Adipocyte (in vitro differentiated cells): ENCODE measurements at places on chromosomes 3 and 15.

DNA sequence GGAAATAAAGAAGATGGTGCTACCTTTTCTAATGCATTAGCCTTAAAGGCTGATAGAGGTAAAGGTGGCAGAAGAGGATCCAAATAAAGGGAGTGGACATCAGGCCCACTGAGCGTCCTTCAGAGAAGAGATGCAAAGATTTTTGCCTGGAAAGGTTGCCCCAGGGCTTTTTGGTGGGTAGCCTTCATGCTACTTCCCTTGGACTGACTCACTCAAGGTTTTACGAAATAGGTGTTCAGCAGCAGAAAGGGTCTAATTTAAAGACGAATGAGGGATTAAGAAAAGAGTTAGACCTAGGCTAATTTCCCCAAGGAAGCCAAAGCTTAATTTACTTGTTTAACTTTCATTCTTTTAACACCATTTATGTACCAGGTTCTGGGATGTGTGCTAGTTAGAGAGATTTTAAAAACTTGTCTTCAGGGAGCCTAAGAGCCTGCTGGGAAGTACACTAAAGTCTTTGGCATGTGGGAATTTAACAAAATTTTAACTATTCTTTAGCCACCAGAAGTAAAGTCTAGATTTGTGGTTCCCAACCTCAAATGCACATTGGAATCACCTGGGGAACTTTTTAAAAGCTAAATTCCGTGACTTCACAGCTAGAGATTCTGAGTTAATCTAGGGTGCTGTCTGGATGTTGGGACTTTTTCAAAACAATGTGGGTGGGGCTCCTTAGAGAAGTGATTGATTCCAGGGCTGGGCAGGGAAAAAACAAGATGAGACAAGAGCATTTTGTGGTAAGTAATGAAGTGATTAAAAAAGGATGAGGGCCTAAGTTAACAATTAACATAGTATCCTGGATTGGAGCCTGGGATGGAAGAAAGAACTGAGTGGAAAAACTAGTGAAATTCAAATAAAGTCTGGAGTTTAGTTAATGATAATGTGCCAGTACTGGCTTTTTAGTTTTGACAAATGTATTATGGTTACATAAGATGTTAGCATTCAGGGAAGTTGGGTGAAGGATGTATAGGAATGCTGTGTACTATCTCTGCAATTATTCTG is 3.4 kb downstream of the IL20RB start:
- DNase-seq: peak; percentile 86

- no peak for DNase-seq
Measured at GRCh38 chr3:100063929-100064461, 50.3 kb downstream of the FILIP1L start.

- DNase-seq: peak; percentile 11
Measured at GRCh38 chr3:32632533-32633265, 52.3 kb upstream of the CNOT10 start.

DNA sequence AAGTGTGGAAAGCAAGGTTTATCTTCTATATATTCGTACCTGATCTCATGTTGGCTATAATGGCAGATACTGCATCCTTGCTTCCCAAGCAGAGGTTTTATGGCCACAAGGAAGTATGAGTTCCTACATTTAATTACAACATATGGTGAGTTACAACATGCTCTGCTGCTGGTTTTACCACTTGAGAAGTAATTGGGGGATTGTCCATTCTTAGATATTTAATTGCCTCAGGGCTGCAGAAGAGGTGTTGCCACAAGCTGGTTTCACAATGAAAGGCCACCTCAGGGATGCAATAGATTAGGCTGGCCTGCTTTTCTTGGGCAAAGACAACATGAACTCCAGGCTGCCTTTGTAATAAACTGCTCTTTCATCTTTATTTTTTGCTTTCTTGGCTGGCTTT is 48.6 kb downstream of the RAP2B start:
- DNase-seq: peak; percentile 66

DNA sequence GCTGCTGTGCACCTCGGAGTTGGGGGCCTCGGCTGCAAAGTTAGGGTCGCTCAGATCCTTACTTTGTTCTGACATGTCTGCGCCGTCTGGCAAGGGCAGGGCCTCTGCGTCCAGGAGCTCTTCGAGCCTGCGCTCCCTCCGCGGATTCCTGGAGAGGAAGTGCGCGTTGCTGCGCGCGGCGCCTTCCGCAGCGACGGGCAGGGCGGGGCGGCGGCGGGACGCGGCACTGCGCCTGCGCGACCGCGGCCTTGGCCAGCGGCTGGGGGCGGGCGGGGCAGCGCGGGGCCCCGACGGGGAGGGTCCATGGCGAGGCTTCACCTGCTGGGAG is at the start of gene NDN:
TSS of gene NDN (minus strand) at position 163 of the 328 bp plus-strand sequence. CDS start at position 75, 88 bp downstream.
- peak; percentile 31 for DNase-seq

GRCh38 chr3:37974121-37975083 is 16.2 kb upstream of the VILL start:
- DNase-seq: peak; percentile 65

- peak; percentile 11 for DNase-seq
Measured at GRCh38 chr3:159499031-159499793, 489.4 kb upstream of the IL12A start.

DNA sequence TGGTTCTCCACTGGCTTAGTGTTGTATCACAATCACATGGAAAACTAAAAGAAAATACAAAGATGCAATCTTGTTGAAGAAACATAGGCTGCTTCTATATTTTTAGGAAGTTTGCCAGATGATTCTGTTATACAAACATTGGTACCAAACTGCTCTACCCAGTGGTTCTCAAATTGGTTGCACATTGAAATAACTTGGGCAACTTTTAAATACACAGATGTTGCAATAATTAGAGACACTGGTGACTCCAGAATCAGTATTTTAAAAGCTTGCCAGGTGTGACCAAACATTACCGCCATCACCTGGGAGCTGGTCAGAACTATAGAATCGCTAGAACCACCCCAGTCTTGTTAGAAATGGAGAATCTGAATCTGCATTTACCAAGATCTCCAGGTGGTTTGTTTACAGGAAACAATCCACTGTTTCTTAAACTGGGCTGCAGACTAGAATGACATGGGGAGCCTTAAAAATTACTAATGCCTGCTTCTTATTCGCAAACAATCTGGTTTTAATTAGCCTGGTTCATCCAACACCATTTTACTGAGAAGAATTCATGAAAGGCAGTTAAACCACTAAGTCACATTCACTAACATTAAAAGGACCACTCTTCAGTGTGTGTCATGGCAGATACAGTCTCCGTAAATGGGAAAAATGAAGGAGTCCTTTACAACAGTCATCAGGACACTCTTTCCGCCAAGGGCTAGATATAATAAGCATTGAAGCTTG is 76.5 kb downstream of the ACAP2 start:
- peak; percentile 79 for DNase-seq

GRCh38 chr3:62604751-62605351 is 231.5 kb upstream of the FEZF2 start:
- DNase-seq: no peak

- no peak for DNase-seq
Measured at GRCh38 chr3:71562938-71563337, 20.6 kb downstream of the FOXP1 start.

DNA sequence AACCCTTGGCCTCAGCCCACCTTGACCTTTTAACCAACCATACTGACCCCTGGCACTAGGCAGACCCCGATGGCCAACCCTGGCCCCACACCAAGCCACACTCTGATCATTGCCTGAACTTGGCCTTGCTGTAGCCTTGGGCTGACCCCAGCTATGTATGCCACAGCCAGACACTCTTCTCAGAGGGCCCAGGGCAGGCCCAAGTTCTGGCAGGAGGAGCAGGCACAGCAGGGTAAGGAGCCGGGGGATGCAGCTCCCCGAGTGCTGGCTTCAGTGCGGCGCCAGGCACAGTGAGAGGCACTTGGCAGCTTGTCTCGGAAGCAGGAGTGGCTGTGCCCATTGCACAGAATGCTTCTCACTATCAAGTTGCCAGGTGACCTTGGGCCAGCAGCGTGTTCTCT is 22.3 kb downstream of the PRR20G start:
- DNase-seq: no peak

GRCh38 chr15:45378913-45379262 is 544 bp upstream of the GATM start:
- DNase-seq: no peak

- peak; percentile 48 for DNase-seq
Measured at GRCh38 chr15:91473894-91474545, 374.0 kb downstream of the SV2B start.

GRCh38 chr3:32815841-32816438 is 1.9 kb upstream of the TRIM71 start:
- no peak for DNase-seq

DNA sequence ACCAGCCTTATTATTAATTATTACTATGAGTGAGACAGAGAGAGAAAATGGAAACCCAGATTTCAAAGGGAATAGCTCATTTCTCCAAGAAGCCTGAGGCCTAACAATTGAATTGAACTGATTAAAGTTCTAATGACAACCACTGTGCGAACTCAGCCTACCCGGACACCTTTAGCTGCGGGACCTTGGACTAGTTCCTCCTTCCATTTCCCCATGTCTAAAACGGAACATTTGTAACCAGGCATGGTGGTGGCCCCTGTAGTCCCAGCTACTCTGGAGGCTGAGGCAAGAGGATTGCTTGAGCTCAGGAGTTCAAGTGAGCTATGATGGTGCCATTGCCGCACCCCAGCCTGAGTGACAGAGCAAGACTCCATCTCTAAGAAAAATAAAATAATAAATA is 16.4 kb upstream of the RTP2 start:
- no peak for DNase-seq

DNA sequence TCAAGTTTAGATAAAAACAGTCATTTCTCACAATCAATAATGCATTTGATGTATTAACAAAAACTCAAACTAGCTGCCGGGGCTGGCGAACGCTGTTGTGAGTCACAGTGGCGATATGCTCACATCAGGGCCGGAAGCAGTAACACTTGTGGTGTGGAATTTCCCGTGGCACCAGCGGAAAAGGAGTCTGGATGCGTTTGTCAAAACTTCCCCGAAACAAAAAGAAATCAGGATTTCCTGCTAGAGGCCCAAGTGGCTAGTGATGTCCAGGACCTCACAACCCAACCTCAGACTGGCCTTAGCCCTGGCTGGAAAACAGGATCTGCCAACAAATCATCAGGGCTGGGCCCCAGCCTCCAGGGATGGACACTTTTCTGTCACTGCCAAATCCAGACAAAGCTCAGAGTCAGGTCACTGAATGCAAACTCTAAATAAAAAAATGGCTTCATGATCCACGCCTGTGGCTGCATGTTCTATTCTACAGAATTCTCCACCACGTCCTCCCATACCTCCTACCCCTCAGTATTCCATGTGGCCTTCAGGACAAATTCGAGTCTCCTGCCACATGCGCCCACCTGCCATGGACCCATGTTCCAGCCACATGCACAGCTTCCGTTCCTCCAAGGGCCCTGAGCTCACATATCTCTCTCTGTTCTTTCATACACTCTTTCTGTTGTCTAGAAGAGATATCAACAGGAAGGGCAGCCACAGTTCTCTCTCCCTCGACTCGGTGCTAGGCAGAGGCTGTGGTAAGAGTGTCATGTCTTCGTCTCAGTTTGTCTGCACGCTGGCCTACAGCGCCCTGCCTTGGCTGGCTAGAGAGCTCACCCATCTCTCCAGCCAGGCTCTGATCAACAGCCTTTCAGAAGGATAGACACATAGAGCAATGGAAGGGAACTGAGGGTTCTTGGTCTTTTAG is 35.4 kb downstream of the EHD4 start:
- DNase-seq: no peak

GRCh38 chr3:105957722-105958121 is 88.9 kb upstream of the CBLB start:
- peak; percentile 61 for DNase-seq

- no peak for DNase-seq
Measured at GRCh38 chr3:151062611-151063010, 22.9 kb upstream of the MED12L start.

- DNase-seq: no peak
Measured at GRCh38 chr3:141858312-141858711, 18.1 kb upstream of the ATP1B3 start.

- DNase-seq: no peak
Measured at GRCh38 chr3:154496978-154497377, 67.0 kb upstream of the GPR149 start.

- DNase-seq: no peak
Measured at GRCh38 chr3:53145713-53146080, 15.3 kb upstream of the PRKCD start.

DNA sequence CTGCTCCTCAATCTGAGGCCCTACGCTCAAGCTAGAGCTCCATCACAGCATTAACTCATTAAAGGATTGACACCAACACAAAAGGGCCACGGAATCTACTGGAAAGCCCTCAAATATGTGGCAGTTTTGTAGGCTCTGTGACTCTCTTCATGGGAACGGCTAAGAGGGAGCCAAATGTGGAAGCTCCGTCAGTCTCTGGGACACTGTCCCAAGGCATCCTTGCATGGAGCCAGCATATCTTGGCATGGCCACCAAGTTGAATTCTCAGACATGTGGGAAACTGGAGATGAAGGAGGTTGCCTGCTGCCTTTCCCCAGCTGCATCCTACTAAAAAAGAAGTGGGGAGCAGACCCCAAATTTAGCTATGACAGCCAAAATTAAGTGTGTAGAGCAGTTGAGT is 296.9 kb downstream of the NTRK3 start:
- DNase-seq: no peak
